ENCODE measurements at places on chromosomes 13 and 19.

GRCh38 chr13:74190999-74191398 lies 56.8 kb upstream of the KLF12 start:
- no peak for DNase-seq

- no peak for DNase-seq
Observed at GRCh38 chr13:24802074-24802473, 38.1 kb downstream of the RNF17 start.

- DNase-seq, result no peak
Observed at GRCh38 chr13:45870232-45870631, 18.7 kb upstream of the SIAH3 start.

GRCh38 chr19:50268041-50268440 lies 61.1 kb downstream of the KCNC3 start:
- DNase-seq, result no peak

DNA sequence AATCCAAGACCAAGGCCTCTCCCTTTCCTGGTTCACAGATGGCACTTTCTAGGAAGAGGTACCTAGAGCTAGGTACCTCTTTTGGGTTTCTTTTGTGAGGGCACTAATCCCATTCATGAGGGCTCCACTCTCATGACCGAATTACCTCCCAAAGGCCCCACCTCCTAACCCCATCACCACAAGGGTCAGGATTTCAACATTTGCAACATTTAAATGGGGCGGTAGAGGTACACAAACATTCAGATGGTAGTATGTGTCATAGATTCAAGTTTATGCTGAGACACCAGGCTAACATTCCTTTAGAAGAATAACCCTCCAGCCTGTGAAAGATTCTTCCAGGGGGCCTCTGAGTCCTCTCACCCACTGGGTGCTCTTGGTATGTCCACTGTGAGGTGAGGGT lies 116.3 kb downstream of the FOXO1 start:
- no peak for DNase-seq

- no peak for DNase-seq
Observed at GRCh38 chr19:18682807-18683108, 722 bp upstream of the CRTC1 start.

DNA sequence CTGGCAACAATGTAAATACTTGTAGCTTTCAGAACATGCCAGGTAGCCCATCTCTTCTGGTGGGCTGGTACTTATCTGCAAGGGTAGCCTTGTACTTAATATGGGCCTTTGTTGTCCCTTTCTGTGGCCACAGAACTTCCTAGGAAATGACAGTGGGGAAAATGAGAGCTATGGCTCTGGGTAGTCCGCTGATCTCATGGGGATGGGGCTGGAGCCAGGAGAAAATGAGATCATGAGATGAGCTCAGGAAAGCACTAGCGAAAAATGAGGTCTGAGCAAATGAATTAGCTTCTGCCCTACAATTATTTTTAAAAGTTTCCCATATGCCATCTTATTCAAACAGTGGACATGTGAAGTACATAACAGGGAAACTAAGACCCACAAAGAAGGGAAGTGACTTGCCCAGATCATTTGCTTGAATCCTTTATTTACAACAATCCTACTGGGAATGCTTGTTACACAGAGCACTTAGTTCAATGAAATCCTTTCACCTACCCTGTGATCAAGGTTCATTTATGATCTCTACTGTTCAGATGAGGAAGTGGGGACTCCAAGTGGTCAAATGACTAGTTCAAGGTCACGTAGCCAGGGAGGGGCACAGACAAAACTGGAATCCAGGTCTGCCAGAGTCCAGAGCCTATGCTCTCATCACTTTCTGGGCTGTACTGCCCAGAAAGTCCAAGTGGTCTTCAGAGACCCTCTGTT lies 87.1 kb downstream of the PTPRS start:
- no peak for DNase-seq
